ENCODE measurements at places on chromosomes 16 and 17. TPM values are rescaled to one million over a fixed set of nuclear protein-coding genes. Genes with fewer than 3 reads are reported as not detected.

PAM16 gene
- 52.7 TPM for total RNA-seq

NTN3 gene
- 0.83 TPM for total RNA-seq

- DNase-seq = no peak
These were observed 4.3 kb upstream of the APRT start for GRCh38 chr16:88815901-88816589.

- no peak for DNase-seq
These were observed 243.3 kb downstream of the MSI2 start for GRCh38 chr17:57499648-57500049.
